Dermis blood vessel endothelial cell (primary cell): ENCODE measurements at places on chromosomes 3 and 15.
A peak's percentile ranks its signal among the peaks of the same experiment; 100 is the strongest.

GRCh38 chr15:29612701-29613100, 209.6 kb downstream of the TJP1 start:
- DNase-seq = peak; percentile 23

DNA sequence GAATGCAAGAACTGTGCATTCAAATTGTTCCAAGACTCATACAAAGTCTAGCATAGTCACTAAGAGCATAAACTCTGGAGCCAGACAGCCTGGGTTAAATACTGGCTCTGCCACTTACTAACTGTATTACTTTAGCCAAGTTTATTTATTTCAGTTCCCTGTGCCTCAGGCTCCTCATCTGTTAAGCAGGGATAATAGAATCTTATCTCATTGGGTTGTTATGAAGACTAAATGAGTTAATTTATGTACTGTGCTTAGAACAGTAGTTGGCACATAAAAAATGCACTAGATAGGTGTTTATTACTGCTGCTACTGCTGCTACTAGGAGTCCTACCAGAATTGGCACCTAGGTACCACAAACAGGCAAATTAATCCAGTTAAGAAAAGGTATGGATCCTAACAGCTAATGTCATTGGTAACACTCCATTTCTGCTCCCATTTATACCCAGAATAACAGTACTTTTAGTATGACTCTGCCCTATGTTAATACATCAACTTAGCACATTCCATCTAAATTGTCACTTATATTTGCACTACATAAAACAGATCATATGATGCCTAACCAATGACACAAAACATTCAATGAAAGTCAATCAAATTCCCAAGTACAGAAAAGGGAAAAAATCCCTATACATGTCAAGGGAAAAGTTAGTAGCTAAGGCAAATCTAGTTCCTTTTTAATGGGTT, 45.7 kb downstream of the GSK3B start:
- DNase-seq = no peak

DNA sequence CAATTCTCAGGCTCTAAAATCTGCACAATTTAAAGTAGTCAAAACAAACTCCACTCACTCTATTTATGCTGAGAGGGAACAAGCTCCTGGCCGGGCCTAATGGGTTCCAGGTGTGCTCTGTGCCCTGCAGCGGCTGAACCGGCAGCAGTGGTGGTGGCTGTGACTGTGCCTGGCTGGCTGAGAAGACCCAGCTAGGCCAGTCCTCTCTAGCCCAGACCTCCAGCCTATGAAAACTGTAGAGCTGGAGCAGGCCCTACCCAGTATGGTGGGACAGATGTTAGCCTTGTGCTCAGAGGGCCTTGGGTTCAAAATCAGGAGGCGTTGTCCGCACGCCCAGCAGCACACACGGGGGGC, 37.0 kb downstream of the EPHB3 start:
- no peak for DNase-seq

DNA sequence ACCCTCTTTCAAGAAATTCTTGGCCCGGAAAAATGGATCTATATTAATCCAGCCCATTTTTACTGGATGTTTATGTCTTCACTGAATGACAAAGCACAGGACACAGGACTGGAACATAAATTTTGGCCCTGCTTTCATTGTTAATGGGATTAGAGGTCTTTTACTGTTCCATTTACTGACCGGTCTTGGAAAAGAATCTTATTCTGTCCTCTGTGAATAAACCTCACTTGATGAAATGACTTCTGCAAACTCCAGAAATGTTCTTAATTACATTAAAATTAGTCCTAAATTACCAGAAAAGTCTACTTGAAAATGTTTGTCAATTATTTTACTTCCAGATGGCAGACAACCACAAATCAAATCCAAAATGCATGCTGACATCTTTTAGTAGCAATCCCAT, 79.3 kb upstream of the SLC24A5 start:
- DNase-seq = no peak

GRCh38 chr3:113423699-113424098, 17.6 kb downstream of the CFAP44 start:
- no peak for DNase-seq

DNA sequence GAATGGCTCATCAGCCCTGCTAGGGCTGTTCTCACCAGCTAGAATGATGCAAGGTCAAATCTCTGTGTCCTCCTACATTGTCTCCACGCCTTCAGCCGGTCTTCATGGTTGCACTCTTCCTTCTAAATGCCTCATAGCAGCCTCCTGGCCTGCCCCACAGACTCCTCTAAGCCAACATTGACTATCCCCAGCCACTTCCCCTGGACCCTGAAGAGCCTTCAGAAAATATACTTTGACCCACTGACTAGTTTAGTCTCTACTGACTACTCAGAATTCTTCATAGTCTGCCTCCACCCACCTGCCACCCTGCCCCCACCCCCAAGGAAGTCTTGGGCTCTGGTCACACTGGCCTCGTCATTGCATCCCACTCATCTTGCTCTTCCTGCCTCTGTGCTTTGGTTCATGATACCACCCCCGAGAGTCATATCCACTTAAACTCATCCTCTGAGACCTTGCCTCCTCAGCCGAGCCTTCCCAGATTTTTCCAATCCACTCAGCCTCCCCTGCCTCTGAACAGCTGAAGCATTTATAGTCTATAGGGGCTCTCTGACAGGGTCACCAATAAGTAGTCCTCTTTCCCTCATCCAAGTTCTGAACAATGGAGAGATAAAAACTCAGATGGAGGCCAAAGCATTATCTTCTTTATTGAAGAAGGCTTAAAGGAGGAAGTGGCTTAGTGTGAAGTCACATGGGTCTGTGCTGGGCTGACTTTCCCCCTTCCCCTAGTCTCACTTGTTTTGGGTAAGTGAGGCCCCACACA, 9.5 kb upstream of the DOCK3 start:
- DNase-seq = no peak

DNA sequence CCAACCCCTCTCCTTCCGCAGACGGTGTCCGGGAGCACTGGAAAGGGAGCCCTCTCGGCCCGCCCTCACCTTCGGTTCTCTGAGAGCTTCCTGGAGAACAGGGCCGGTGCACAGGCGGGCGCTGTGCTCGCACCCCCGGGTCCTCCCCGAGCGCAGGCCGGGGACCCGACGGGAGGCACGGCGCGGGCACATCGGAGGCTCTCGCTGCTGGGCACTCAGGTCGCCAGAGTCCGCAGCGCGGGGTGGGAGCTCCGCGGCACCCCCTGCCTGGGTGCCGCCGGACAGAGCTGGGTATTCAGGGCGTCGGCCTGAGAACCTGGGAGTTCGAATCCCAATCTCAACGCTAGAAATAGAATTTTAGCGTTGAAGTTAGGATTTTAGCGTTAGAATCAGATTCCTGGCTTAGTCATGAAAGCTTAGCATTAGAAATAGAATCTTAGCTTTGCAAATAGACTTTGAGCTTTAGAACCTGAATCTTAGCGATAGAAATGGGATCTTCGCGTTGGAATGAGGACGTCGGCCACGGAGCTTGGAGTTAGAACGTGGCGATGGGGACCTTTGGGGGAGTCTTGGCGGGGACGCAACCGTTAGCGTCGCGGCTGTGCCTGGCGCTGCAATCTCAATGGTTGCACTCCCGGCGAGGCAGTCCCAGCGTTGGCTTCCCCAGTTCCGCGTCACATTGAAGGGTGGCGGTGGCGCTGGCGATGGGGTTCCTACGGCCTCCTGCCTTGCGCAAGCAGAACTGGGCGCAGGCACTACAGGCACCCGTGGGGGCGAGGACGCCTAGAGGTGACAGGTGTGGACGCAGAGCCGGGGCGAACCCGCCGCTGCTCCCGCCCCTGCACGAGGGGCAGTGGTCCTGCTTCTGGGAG, 549 bp downstream of the TRH start:
- DNase-seq = peak; percentile 4

DNA sequence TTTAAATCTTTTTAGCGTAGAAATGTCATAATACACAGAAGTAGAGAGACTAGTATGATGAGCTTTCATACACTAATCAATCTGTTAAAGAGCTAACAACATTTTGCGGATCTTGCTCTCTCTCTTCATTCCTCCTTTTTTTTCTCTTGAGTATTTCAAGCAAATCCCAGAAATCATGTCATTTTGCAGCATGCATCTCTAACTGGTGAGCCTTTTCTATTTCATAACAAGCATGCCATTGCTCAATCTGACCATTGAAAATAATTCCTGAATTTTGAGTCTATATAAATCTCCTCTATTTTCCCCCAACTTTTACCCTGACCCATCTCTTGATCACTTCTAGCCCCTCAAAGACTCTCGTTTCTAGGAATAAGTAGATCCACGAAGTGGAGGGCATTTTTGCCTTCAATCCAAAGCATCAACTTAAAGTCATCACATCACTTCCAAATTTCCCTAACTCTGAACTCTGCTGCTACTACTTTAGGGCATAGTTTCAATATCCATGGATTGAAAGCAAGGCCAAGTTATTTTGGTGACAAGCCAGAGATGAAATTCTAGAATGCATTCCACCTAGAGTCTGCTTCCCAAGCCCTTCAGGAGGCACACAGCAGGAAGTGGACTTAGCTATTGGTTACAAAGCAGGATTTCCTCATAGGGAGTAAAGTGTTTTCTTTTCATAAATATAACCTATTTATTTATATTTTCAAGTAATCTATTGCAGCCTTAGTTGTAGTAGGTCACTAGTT, 253.5 kb upstream of the ZPLD1 start:
- DNase-seq = peak; percentile 86

- no peak for DNase-seq
Observed at GRCh38 chr3:13385373-13385965, 34.7 kb downstream of the NUP210 start.

GRCh38 chr15:82597815-82598214, 49.3 kb downstream of the CPEB1 start:
- DNase-seq = no peak

DNA sequence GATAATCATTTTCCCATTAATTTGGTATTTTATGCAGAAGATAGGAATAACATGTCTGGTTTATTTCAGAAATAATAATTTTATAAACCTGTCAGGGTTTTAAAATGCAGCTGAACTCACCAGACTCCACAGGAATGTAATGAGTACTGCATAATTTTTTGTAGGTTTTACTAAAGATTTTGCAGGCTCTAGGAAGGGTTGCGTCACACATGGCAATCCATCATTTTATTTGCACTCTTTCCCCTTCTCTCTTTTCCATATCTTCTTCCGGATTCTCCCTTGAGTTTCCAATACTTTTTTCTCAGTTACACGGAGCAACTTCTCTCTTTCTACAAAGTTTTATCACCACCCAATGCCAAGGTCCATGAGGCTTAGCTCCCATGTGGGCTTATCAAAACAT, 234.7 kb downstream of the NFKBIZ start:
- DNase-seq = no peak

- DNase-seq = peak; percentile 83
Observed at GRCh38 chr15:41967506-41968206, 4.7 kb downstream of the EHD4 start.

- DNase-seq = peak; percentile 26
Observed at GRCh38 chr3:141789281-141789680, 26.1 kb downstream of the GRK7 start.

DNA sequence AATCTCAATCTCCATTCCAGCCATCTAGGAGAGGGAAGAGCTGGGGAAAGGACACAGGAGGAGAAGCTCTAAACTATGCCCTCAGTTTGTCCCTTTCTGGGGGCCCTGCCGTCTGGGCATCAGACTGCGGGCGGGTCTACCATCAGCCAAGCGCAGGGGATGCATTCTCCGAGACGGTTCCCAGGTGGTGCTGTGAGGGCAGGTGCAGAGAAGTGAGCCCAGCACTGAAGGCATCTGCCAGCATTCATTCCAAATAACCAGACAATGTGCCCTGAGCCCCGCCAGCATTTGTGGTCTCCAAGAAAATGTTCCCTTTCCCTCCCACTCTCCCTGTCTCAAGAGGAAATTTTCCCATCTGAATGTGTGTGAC, 265.7 kb downstream of the XXYLT1 start:
- no peak for DNase-seq

- peak; percentile 62 for DNase-seq
Observed at GRCh38 chr3:178084938-178085816, 451.1 kb upstream of the KCNMB2 start.

GRCh38 chr3:175416600-175416999, 557.5 kb downstream of the NAALADL2 start:
- DNase-seq = no peak

- DNase-seq = peak; percentile 97
Observed at GRCh38 chr3:119769394-119770149, 12.3 kb upstream of the NR1I2 start.

- DNase-seq = no peak
Observed at GRCh38 chr15:66761726-66762595, 59.9 kb downstream of the SMAD6 start.

DNA sequence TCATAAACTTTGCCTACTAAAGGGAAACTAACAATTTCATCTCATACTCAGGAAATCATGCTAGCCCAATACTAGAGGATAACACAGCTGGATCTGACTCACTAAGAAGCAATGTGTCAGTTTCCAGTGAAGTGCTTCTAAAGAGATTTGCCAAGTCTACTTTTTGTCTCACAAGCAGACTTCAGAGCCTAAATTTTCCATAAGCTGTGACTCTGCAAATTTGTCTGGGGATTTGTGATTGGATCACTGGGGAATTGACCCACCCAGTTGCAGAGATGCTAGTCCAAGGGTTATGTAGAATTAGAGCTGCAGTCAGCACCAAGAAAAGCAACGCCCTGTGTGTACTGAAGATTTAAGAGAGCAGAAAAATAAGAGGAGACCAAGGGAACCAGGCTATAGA, 647.1 kb downstream of the NTRK3 start:
- no peak for DNase-seq

- no peak for DNase-seq
Observed at GRCh38 chr15:73190189-73190601, 137.9 kb downstream of the NEO1 start.

DNA sequence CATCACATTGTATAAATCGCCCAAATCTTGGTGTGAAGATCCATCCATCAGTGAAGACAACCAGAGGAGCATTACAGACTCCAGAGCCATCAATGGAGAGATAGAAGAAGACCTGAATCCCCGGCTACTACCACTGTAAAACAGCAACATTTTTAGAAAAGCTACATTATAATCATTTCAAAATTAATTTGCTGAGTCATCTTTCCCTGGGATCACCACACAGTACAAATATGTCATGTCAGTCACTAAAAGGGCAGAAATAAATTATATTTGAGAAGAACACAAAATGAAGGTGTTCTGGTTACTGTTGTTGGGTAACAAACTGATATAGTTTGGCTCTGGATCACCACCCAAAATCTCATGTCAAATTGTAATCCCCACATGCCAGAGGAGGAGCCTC, 218.5 kb upstream of the STT3B start:
- no peak for DNase-seq

- DNase-seq = peak; percentile 42
Observed at GRCh38 chr15:58529041-58529440, 97.2 kb downstream of the LIPC start.

DNA sequence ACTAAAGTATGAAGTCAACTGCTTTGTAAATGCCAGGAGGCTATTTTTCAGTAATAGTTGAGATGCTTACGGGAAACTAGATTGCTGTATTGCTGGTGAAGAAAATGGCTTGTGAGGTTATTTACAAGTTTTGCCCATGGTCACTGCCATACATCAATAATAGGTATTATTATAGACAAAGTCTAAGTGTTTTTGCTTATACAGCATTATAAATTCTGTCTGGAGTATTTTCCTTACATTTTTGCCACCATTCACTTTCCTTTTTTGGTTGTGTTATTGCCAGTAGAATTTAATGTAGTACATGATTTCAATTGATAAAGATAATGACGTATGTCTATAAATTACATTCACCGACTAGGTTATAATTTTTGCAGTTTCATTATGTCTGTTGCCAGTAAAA, 114.2 kb downstream of the CDIN1 start:
- DNase-seq = no peak

- no peak for DNase-seq
Observed at GRCh38 chr15:89487791-89488190, 8.6 kb downstream of the RHCG start.
